Stimulated activated CD4-positive, alpha-beta T cell treated with anti-CD3 and anti-CD28 coated beads, Interleukin-4, amount 100 ng/mL, for 48 hours (primary cell): ENCODE measurements at places on chromosomes 13 and 19.

DNA sequence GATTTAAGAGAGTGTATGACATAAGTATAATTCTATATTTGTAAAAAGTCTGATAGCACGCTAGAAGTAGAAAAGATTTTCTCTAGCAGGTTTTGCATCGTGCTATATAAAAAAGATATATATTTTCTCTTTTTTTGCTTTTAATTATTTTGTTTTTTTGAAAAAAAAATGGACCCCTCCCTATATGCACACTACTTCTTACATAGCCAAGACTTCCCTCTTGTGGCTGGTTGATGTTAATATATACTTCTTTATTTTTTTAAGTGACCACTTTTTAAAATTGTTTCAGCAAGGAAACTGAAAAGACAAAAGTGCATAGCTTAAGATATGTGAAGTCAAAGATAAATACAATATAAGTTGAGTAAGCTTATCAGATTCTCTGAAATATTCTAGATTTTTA is 1202.8 kb downstream of the DIAPH3 start:
- DNase-seq = no peak

- no peak for DNase-seq
These were observed 48.6 kb downstream of the FOXO1 start for GRCh38 chr13:40617801-40618356.

DNA sequence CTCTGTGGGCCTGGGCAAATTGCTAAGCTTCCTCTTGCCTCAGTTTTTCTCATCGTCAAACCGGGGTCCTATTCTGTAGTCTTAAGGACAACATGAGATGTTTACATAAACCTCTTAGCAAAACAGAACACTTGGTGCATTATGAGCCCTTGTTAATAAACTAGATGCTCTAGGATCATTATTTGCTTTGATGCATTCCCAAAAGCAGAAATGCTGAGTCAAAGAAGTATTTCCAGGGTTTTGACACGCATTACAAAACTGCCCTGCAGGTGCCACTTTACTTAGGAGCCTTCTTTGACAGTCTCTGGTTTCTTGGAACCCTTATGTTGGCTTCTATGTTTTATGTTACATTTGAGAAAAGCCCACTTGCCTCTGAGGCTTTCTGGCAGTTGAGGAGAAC is 12.1 kb downstream of the AKAP11 start:
- DNase-seq = no peak

GRCh38 chr19:2455851-2456570 is 748 bp downstream of the LMNB2 start:
- peak; percentile 43 for DNase-seq

DNA sequence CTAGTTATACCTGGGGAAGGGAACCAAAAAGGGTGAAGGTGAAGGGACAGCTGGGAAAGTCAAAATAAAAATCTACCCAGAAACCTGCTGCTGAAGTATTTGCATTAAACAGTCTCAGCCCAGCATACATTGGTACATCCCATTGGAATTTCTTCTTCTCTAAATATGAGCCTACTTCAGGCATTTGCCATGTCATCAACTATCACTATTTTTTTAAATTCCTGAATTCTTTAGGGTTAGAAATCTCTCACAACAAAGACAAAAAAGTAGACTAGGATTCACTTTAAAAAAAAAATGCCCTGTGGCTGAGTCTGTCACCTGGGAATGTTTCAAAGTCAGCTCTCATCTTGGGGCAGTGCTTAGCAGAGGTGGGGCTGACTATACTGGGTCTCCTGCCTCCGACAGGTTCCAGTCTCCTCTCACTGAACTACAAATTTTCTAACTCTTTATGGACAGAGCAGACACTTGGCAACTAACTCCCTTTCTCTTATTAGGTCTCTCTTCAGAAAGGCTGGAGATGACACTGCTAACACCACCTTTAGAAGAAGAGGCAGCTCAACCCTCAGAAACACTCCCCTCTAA is 141.2 kb downstream of the LHFPL6 start:
- DNase-seq = no peak
